ENCODE measurements at places on chromosomes 16 and 17. TPM values are rescaled to one million over a fixed set of nuclear protein-coding genes. Genes with fewer than 3 reads are reported as not detected.
A peak's percentile ranks its signal among the peaks of the same experiment; 100 is the strongest.

DNA sequence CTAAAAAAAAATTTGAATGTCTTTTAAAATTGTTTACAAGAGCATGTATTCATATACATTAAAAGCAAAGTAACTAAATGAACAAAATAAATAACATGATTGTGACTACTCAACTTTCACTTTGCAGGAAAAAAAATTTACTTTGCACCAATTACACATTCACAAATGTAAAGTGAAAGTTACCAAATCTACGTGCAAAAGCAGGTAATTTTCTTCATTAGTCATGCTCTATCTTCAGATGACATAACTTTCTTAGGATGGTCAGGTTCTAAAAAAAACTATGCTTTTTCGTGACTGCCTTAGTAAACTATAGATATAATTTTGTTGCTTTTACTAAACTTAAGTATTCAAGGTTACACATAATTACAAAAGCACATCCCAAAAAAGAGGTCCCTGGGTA, 17.0 kb upstream of the ABCA10 start:
- no peaks in the 10 kb centered on the region for H3K36me3 ChIP-seq
- H3K27me3 ChIP-seq = no peaks in the 10 kb centered on the region

The NUDT21 gene
- 126 TPM for total RNA-seq

DNA sequence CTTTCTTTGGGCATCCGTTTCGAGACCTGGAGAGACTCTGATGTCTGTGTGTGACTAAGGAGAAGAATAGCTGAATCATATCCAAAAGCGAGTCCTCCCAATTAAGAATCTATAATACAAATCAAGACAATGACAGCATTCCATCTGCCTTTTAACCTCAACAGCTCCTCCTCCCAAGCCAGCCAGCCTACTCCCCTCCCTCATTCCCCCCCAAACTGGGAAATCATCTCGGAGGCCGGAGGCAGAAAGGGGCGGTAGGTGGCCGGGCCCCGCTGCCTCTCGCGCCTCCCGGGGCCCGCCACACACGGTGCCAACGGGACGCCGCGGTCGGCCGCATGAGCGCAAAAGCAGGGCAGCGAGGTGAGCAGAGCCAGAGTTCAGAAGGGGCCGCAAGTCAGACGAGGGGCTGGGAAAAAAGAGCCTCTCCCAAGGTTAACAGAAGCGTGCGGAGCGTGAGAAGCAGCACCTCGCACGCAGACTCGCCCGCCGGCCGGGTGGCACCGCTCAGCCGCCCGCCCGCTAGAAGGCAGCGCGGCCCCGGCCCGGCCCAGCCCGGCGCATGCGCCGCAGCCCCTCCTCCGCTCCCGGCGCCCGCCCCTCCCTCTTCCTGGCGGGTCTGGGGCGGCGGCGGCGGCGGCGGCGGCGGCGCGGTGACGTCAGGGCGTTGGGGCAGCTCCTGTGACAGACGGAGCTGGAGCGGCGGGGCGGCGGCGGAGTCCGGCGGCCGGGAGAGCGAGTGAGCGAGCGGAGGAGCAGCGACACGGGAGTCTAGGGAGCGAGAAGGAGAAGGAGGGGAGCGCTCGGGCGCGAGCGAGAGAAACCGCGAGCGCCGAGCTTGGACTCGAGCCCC, at the start of gene PAFAH1B1:
Gene PAFAH1B1 (plus strand): TSS at position 684 of the 850 bp plus-strand sequence. CDS start 44,635 bp downstream, outside the sequence.
- peak; percentile 96 for DNase-seq
- peak within 1 kb of the TSS; percentile 100 for H3K4me3 ChIP-seq
- H3K27ac ChIP-seq = peak within 1 kb of the TSS; percentile 93
- peaks cover 8% of the 10 kb centered on the region for H3K27me3 ChIP-seq
- peaks cover 4% of the 10 kb centered on the region for H3K36me3 ChIP-seq
- H3K4me1 ChIP-seq = peaks cover 16% of the 10 kb centered on the region

- peak overlapping the region; percentile 9 for H3K4me3 ChIP-seq
- no peak overlapping the region for H3K27ac ChIP-seq
- peaks cover 2% of the 10 kb centered on the region for H3K27me3 ChIP-seq
- peaks cover 4% of the 10 kb centered on the region for H3K4me1 ChIP-seq
- peak; percentile 49 for DNase-seq
- peaks cover 30% of the 10 kb centered on the region for H3K36me3 ChIP-seq
These were observed 55.5 kb downstream of the SYT17 start for GRCh38 chr16:19223235-19224170.

The SMIM22 gene
- not detected for total RNA-seq

GRCh38 chr17:2814481-2815341, 18.5 kb downstream of the RAP1GAP2 start:
- no peak for DNase-seq
- H3K4me1 ChIP-seq = no peaks in the 10 kb centered on the region
- no peaks in the 10 kb centered on the region for H3K27me3 ChIP-seq
- H3K4me3 ChIP-seq = no peak overlapping the region
- H3K36me3 ChIP-seq = no peaks in the 10 kb centered on the region

DNA sequence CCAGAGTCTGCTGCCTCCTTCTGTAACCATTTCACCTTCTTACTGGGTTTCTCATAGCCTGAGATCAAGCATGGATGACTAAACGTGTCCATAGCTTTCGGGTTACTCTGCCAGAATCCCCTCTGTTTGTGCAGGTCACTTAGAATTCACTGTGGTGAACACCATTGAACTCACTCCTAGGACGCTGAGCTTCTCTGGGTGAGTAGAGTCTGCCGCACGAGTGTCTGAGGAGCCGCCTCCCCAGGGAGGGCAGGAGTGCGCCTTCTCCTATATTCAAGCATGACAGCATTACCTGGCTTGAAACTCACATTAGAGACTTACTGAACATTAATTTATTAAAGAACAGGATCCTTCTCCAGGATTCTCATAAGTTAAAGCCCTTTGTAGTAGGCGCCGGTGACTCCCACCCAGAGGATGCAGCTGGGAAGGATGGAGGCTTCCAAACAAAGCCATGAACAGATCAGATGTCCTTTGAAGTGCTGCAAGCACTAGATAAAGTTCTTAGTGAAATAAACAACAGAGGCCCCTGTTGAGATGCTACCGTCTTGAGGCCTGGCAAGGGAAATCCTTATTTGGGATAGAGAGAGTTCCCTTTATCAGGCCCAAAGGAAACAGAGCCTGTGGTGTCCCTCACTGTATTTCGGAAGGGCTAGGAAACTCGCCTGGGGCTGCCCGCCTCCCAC, 144.6 kb upstream of the PLCG2 start:
- H3K27me3 ChIP-seq = peaks cover 6% of the 10 kb centered on the region
- peak overlapping the region; percentile 94 for H3K27ac ChIP-seq
- peak overlapping the region; percentile 37 for H3K4me3 ChIP-seq
- H3K36me3 ChIP-seq = peaks cover 10% of the 10 kb centered on the region
- DNase-seq = no peak
- peaks cover 77% of the 10 kb centered on the region for H3K4me1 ChIP-seq

GRCh38 chr17:1091900-1092299, 87.9 kb downstream of the ABR start:
- peaks cover 1% of the 10 kb centered on the region for H3K27me3 ChIP-seq
- peaks cover 28% of the 10 kb centered on the region for H3K4me1 ChIP-seq
- peak overlapping the region; percentile 70 for H3K4me3 ChIP-seq
- DNase-seq = no peak
- H3K27ac ChIP-seq = no peak overlapping the region

DNA sequence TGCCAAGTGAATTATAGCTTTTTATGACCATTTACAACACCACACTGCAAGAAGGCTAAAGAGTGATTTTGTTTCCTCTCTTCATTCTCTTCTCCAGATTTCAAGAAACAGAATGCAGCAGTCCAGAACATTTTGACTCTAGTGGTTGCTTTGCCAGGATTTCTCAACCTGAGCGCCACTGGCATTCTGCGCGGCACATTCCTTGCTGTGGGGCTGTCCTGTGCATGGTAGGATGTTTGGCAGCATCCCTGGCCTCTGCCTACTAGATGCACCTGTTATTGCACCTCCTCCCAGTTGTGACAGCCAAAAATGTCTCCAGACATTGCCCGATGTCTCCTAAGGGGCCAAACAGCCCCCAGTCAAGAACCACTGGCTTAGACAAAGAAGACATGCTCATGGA, 25.7 kb upstream of the SLC39A11 start:
- no peak overlapping the region for H3K4me3 ChIP-seq
- no peaks in the 10 kb centered on the region for H3K36me3 ChIP-seq
- no peak for DNase-seq
- peaks cover 7% of the 10 kb centered on the region for H3K27me3 ChIP-seq

- DNase-seq = no peak
- H3K36me3 ChIP-seq = peaks cover 53% of the 10 kb centered on the region
- peaks cover 7% of the 10 kb centered on the region for H3K27me3 ChIP-seq
- peaks cover 17% of the 10 kb centered on the region for H3K4me1 ChIP-seq
- H3K4me3 ChIP-seq = peak overlapping the region; percentile 40
- H3K27ac ChIP-seq = no peak overlapping the region
These were observed 89.0 kb upstream of the SMURF2 start for GRCh38 chr17:64750891-64751677.

The FTO gene
- 83.8 TPM for total RNA-seq

DNA sequence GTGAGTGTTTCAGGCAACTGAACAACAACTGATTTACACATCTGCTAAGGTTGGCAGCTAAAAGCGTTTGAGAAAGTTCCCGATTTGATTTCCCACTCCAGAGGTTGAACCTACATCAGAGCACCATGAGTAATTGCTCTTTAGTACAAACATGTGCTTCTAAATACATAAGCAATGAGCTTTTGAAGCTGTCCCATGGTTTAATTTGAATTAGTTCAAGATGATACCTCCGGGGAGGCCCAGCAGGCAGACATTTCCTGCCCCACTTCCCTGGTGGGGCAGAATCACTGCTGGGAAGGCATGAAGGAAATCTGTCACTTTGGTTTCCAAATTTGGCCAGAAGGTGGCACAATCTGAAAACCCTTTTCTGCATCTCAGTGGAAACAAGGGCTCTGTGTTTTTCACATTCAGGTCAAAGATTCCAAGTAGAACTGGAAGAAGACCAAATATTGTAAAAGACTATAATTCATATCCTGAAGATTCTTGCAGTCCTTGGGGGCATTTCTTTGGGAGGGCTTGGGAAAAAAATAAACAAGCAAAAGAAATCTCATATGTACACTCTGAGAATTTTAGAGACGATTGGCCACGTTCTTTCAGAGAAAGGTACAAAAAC, 176.2 kb upstream of the FAM20A start:
- DNase-seq = peak; percentile 73
- H3K27me3 ChIP-seq = no peaks in the 10 kb centered on the region
- H3K36me3 ChIP-seq = no peaks in the 10 kb centered on the region
- no peak overlapping the region for H3K27ac ChIP-seq

DNA sequence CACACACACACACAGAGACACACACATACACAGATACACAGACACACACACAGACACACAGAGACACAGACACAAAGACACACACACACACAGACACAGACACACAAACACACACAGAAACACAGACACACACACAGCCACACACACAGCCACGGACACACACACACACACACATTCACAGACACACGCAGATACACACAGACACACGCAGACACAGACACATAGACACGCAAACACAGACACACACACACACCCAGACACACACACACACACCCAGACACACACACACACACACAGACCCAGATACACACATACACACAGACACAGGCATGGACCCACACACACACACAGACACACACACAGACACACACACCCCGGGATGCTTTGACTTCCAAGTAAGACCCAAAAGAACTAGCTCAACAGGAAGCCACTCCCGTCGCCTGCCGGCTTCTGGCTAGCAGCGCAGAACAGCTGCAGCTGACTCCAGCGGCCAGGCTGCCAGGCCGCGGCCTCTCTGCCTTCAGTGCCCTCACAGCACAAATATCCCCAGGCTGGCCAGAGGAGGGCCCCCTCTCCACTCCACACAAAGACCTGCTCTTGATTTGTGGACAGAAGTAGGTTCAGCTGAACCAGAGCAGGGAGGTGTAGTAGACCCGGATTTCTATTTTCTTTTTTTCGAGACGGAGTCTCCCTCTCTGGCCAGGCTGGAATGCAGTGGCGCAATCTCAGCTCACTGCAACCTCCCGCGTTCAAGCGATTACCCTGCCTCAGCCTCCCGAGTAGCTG, 6.0 kb upstream of the CHRNE start:
- no peak overlapping the region for H3K4me3 ChIP-seq
- DNase-seq = peak; percentile 88
- H3K27me3 ChIP-seq = peaks cover 8% of the 10 kb centered on the region
- H3K36me3 ChIP-seq = no peaks in the 10 kb centered on the region

The USP6 gene
- total RNA-seq = 5.6 TPM

The AURKB gene
- 21.4 TPM for total RNA-seq

DNA sequence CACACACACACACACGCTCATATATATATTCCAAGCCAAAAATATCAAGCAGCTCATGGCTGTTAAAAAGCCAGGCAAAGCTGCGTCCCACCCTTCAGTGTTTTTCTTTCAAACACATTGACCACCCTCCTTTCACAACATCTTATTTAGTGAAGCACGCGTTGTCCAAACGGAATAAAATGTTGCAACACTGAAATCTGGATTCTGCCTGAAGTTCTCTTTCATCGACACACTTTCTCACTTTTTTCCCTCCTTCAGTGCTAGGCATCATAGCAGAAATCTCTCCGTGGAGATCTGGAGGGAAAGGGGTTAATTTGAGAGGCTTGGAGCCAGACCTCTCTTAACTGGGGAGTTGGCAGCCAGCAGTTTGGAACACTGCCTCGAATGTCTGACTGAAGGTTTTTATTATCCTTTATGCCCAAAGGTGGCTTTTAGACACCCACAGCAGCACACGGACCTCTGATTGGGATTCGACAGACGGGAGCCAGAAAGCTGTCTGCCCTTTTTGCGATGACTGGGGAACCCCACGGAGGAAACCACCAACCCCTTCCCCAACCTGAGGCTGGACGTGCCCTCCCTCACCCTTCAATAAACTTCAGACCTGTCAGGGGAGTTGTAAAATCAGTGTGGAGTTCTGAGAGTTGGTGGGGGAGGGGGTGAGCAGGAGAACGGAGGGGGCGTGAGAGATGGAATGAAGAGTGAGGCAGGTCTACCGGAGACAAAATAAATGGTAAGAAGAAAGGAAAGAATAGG, 833.6 kb upstream of the SOX9 start:
- DNase-seq = no peak
- H3K27ac ChIP-seq = no peak overlapping the region
- H3K4me3 ChIP-seq = peak overlapping the region; percentile 65

GRCh38 chr17:17125136-17126084, 80.7 kb downstream of the PLD6 start:
- no peak overlapping the region for H3K27ac ChIP-seq
- peak overlapping the region; percentile 21 for H3K4me3 ChIP-seq
- peaks cover 18% of the 10 kb centered on the region for H3K27me3 ChIP-seq
- DNase-seq = no peak

The SEZ6L2 gene
- 34.2 TPM for total RNA-seq

DNA sequence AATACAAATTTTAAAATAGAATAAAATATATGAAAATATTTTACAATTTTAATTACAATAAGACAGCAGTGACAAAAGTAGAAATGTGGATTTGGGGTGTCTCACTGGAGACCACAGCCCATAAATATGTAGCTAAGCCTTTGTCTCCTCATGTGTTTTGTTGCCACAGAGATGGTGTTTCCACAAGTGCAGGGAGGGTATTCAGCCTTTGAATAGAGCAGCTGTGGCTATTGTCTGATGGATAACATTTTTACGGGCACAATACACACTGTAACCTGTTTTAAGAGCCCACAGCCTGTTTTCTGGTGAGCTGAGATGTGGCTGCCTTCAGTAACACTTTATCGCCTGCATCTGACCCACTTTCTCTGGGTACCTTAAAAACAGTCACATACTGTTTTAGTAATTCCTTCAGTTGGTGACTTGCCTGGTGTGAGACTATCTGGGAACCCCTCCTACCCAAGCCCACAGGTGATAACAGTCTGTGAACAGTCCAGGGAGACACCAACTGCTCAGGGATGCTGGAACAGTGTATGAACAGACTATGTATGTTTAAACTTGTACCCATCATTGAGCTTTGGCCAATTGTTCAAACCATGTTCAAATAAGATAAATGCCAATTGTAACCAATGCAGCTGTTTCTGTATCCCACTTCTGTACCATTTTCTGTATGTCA, 7.8 kb upstream of the AHSP start:
- H3K27ac ChIP-seq = no peak overlapping the region
- DNase-seq = no peak
- H3K4me1 ChIP-seq = no peaks in the 10 kb centered on the region
- peaks cover 4% of the 10 kb centered on the region for H3K27me3 ChIP-seq
- no peaks in the 10 kb centered on the region for H3K36me3 ChIP-seq
- H3K4me3 ChIP-seq = no peak overlapping the region
